Retinal pigment epithelial cell (primary cell): ENCODE measurements at places on chromosomes 5 and 9.

- no peak for DNase-seq
Measured at GRCh38 chr5:134517553-134517952, 7.9 kb upstream of the JADE2 start.

DNA sequence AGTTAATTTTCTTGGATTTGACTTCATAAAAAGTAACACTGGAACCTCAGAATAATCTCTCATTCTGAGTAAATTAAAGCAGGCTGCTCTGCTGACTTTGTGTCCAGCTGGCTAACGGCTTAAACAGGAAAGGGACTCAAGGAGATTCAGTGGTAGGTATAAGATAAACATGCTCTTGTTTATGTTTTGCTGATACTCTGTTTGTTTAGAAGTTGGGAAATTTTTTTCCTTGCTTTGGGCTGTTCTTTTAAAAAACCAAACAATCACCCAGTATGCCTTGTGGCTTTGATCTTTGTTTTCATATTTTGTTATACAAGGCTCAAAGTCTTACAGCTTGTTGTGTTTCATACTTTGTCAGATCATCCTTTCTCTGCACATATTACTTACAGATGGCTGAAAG, 237.6 kb upstream of the RIOK2 start:
- DNase-seq = no peak

DNA sequence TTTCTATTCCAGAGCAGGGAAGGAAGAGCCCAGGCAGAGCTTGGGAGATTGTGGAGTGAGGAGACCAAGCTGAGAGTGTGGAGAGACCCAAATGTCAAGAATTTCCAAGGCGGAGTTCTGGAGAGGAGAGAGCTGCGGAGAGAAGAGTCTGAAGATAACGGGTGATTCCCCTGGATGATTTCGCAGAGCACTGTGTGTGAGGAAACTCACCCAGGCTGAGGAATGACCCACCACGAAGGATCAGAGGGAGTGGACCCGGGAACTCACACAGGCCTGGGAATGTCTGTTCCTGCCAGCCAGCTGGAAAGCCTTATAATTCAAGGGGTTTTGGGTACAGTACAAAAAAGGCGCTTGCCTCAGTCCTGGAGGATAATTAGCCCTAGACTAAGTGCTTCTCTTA, 94.2 kb downstream of the WNK2 start:
- DNase-seq = no peak

GRCh38 chr9:137694962-137695875, 76.4 kb downstream of the EHMT1 start:
- DNase-seq = no peak

DNA sequence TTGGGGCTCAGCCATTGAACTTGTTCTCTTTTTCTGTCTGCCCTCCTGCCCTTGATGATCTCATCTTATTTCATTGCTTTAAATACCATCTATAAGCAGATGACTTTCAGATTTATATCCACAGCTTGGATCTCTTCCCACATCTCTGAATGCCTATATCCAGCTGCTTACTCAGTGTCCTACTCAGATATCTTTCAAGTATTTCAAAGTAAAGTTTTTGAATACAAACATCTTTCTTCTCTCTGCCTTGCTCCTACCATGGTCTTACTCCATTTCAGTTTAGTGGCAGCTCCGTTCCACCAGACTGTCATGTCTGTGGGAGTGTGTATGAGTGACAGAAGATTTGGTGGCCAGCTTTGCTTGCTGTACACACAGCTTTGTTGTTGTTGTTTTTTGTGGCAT, 59.7 kb downstream of the ERBIN start:
- peak; percentile 5 for DNase-seq

- DNase-seq = no peak
Measured at GRCh38 chr5:169655353-169655752, 18.3 kb downstream of the DOCK2 start.
